ENCODE measurements at places on chromosomes 1 and 21. TPM values are rescaled to one million over a fixed set of nuclear protein-coding genes. Genes with fewer than 3 reads are reported as not detected.

Gene AKR7A3
- total RNA-seq: 0.37 TPM

Gene CFAP107
- not detected for total RNA-seq

Gene SERINC2
- not detected for total RNA-seq

Gene KANK4
- not detected for total RNA-seq

Gene FAM151A
- not detected for total RNA-seq

Gene LAX1
- 28.9 TPM for total RNA-seq

Gene MAPKAPK2
- 57.8 TPM for total RNA-seq

Gene TMEM125
- 0.30 TPM for total RNA-seq

DNA sequence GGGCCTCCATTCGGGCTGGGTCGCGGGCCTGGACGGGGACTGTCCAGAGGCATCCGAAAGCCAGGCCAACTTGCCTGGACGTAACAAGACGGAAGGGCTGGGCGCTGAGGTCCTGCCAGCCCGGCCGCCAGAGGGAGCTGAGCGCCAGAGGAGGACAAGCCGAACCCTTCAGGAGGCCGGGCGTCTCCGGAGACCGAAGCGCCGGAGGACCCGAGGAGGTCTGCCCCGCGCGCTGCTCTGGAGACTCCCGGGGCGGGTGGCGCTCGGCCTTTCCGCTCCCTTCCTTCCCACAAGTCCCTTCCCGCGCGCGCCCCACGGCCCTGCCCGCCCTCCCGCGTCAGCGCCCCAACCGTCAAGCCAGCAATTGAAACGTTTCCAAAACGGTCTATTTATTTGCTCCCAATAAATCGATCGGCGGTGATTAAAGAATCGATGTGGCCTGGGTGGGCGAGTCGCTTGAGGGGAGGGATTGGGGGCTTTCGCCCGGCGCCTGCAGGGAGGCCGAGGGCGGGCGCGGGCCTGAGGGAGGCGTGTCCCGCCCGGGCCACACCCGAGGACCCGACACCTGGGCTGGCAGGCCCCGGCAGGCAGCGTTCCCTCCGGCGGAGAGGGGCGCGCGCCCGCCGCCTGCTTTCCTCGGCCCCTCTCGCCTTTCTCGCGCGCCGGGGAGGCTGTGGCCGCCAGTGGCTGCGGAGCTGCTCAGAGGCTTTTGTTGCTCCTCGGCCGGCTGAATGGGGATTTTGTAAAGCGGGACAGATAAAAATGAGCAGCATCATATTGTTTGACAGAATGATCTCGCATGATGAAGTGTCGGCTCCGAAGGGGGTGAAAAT, 5.2 kb upstream of the FOXD3 start:
- H3K36me3 ChIP-seq: peaks cover 16% of the 10 kb centered on the region
- peak overlapping the region; percentile 69 for H3K4me3 ChIP-seq
- DNase-seq: peak; percentile 75
- H3K27me3 ChIP-seq: peaks cover 85% of the 10 kb centered on the region
- peaks cover 29% of the 10 kb centered on the region for H3K4me1 ChIP-seq
- H3K27ac ChIP-seq: no peak overlapping the region

- DNase-seq: no peak
- H3K27me3 ChIP-seq: no peaks in the 10 kb centered on the region
- no peak overlapping the region for H3K27ac ChIP-seq
- H3K4me1 ChIP-seq: no peaks in the 10 kb centered on the region
- H3K36me3 ChIP-seq: no peaks in the 10 kb centered on the region
Observed at GRCh38 chr1:200323856-200324400, 85.9 kb downstream of the ZNF281 start.

DNA sequence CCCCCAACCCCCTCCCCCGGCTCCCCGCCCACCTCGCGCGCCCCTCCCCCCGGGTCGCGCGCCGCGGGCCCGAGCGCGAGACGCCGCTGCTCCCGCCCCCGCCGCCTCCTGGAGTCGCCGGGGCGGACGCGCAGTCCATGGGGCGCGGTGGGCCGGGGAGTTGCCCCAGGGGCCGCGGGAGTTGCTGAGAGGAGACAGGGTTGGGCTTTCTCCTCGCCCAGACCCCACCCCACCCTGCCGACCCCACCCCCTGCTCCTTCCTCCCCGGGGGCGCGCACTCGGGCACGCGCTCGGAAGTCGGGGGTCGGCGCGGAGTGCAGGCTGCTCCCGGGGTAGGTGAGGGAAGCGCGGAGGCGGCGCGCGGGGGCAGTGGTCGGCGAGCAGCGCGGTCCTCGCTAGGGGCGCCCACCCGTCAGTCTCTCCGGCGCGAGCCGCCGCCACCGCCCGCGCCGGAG, at the start of gene LAMC1:
LAMC1 (plus strand) TSS at position 275 of the 455 bp plus-strand sequence. CDS start 297 bp downstream, outside the sequence.
- H3K27me3 ChIP-seq: peaks cover 83% of the 10 kb centered on the region
- peak within 1 kb of the TSS; percentile 38 for H3K27ac ChIP-seq
- peak; percentile 38 for DNase-seq
- H3K4me1 ChIP-seq: peaks cover 16% of the 10 kb centered on the region
- peak within 1 kb of the TSS; percentile 71 for H3K4me3 ChIP-seq
- no peaks in the 10 kb centered on the region for H3K36me3 ChIP-seq

DNA sequence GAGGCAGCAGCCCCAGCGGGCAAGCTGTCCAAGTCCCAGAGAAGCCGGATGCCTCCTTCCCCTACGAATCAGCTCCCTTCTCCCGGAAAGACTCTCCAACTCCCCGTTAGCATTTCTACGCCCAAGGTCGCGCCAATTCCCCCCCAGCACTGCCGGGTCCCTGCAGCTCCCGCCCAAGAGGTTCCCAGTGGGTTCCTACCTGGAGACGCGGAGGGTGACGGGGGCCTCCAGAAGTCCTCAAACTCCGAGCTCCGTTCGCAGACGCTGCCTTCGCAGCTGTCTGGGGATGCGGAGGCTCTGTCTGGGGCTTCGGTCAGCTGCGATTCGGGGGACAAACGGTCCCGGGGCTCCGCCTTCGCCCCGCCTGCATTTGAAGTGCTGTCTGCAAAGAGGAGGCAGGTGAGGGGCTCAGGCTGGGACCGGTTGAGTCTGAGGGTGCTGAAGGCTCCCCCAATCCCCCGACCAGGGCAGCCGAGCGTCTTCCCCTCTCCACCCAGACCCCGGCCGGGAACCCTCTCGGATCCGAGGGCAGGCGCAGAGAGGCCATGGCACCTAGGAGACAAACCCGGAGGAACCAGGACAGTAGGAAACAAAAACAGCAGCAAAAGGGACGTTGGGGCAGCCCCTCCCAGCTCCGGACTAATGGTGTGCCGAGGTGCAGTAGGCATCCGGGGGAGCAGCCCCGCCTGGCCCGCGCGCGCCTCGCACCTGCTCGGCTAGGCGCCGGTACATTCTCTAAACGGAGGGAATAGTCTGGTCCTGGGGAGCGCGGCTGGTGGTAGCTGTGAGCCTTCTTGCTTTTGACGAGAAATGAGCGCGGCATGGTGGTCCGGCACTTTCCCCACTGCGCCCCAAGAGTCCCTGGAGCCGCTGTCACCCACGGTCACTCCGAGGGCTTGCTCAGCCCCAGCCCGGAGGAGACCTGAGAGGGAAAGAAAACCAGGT, 3.8 kb downstream of the GFI1 start:
- peak; percentile 40 for DNase-seq
- H3K27me3 ChIP-seq: peaks cover 6% of the 10 kb centered on the region
- peak overlapping the region; percentile 97 for H3K27ac ChIP-seq
- H3K4me3 ChIP-seq: peak overlapping the region; percentile 94
- peaks cover 60% of the 10 kb centered on the region for H3K36me3 ChIP-seq
- H3K4me1 ChIP-seq: peaks cover 30% of the 10 kb centered on the region

GRCh38 chr1:192764675-192765074, 44.2 kb upstream of the RGS2 start:
- no peaks in the 10 kb centered on the region for H3K4me1 ChIP-seq
- no peaks in the 10 kb centered on the region for H3K36me3 ChIP-seq
- peaks cover 14% of the 10 kb centered on the region for H3K27me3 ChIP-seq
- DNase-seq: no peak
- no peak overlapping the region for H3K4me3 ChIP-seq

- no peaks in the 10 kb centered on the region for H3K36me3 ChIP-seq
- H3K4me3 ChIP-seq: no peak overlapping the region
- DNase-seq: no peak
- peaks cover 52% of the 10 kb centered on the region for H3K27me3 ChIP-seq
- H3K27ac ChIP-seq: no peak overlapping the region
Observed at GRCh38 chr1:206637605-206638004, 2.3 kb downstream of the DYRK3 start.

DNA sequence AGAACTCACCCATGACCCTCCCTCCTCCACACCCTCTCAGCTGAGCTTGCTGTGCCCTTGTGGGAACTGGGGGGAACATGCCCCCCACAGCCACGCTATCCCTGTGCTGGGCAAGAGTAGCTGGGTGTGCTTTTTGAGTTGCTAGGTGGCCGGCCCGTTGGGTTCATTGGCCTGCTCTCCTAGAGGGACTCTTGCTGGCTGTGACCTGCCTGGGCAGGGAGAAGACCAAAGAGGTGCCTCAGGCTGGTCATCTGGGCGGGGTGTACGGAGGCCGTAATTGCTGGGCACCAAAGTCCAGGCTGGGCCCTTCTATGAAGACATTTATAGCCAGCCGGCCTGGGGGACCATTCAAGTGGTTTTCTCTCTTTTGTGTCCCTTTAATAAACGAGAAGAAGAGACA, 138.3 kb upstream of the ZBTB40 start:
- no peaks in the 10 kb centered on the region for H3K4me1 ChIP-seq
- H3K27me3 ChIP-seq: peaks cover 20% of the 10 kb centered on the region
- no peaks in the 10 kb centered on the region for H3K36me3 ChIP-seq
- DNase-seq: no peak
- H3K27ac ChIP-seq: no peak overlapping the region

DNA sequence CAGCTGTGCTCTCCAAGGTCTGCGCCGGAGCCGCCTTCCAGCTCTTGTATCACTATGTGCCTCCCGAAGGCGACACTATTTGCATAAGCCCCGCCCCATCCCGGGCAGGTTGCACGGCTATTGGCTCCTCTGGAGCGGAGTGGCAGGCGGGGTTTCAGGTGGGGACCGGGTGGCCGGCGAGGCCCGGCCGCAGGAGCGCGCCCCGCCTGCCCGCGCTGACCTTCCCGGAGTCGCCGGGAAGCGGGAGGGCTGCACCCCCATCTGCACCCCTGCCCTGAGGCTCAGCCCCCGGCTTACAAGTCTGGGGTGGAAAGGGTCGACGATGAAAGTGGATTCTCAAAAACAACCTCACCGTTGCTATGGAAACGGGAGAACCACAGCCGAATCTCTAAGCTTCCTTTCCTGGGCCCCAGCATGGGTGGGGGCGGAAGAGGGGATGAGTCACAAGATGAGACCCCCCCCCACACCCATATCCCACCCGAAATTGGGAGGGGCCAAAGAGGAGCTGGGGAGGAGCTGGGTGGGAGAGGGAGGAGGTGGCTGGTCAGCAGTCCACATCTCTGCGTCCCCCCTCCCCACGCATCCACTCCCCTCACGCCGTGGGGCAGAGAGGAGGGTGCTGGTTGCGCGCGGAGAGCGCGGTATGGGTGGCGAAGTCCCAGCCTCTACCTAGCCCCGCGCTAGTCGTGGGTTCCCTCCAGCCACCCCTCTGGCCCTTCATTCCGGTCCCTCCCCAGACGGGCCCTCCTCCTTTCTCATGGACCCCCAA, at the start of gene HPCAL4:
HPCAL4 (minus strand) TSS at position 51 of the 769 bp plus-strand sequence. CDS start 6,830 bp downstream, outside the sequence.
- no peaks in the 10 kb centered on the region for H3K36me3 ChIP-seq
- peaks cover 35% of the 10 kb centered on the region for H3K27me3 ChIP-seq
- H3K4me3 ChIP-seq: peak within 1 kb of the TSS; percentile 81
- H3K27ac ChIP-seq: peak within 1 kb of the TSS; percentile 56

GRCh38 chr1:170537798-170538503, 6.0 kb downstream of the GORAB start:
- H3K4me3 ChIP-seq: no peak overlapping the region
- H3K36me3 ChIP-seq: peaks cover 40% of the 10 kb centered on the region
- H3K4me1 ChIP-seq: peaks cover 33% of the 10 kb centered on the region
- H3K27ac ChIP-seq: no peak overlapping the region
- no peaks in the 10 kb centered on the region for H3K27me3 ChIP-seq

DNA sequence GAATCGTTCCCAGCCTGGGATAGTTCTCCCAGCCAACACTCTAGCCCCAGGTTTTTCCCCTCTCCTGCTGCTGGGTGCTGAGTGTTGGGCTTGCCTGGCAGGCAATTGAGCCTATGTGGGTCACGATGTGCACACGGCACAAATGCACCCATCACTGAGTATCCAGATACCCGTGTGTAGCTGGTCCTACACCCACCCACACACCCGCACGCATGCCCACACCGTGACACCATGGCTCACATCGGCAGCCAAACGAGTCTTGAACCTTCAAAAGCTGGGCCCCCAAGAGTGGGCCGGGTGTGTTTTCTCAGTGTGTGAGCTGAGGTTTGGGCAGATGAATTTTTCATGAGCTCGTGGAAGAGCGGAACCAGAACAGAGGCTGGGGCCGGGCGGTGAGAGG, 188.5 kb downstream of the GRIK3 start:
- H3K36me3 ChIP-seq: no peaks in the 10 kb centered on the region
- peaks cover 16% of the 10 kb centered on the region for H3K27me3 ChIP-seq
- H3K4me1 ChIP-seq: no peaks in the 10 kb centered on the region
- no peak for DNase-seq
- no peak overlapping the region for H3K27ac ChIP-seq

GRCh38 chr1:98497497-98497896, 164.0 kb upstream of the SNX7 start:
- no peak overlapping the region for H3K4me3 ChIP-seq
- no peaks in the 10 kb centered on the region for H3K27me3 ChIP-seq
- H3K27ac ChIP-seq: no peak overlapping the region
- no peak for DNase-seq
- no peaks in the 10 kb centered on the region for H3K36me3 ChIP-seq

DNA sequence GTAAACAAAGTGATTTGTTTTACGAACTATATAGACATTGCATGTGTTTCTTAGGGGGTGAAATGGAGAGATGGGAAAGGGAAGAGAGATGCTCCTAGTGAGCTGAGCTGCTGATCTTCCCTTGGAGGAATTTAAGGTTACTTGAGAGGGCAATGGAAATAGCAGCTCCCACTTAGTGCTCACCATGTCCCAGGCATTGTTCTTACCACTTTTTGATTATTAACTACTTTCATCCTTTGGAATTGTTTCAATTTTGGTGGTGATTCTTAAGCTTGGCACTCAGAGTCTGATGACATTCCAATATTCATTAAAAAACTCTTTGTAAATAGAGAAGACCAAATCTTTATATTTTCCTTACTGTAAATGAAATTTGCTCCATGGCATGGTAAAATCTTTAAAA, 124.9 kb downstream of the ITSN1 start:
- no peak for DNase-seq
- H3K4me1 ChIP-seq: no peaks in the 10 kb centered on the region
- no peak overlapping the region for H3K4me3 ChIP-seq
- no peaks in the 10 kb centered on the region for H3K27me3 ChIP-seq
- H3K36me3 ChIP-seq: peaks cover 7% of the 10 kb centered on the region
- no peak overlapping the region for H3K27ac ChIP-seq

- no peaks in the 10 kb centered on the region for H3K27me3 ChIP-seq
- peaks cover 9% of the 10 kb centered on the region for H3K36me3 ChIP-seq
- H3K4me1 ChIP-seq: peaks cover 49% of the 10 kb centered on the region
- peak overlapping the region; percentile 69 for H3K27ac ChIP-seq
- no peak overlapping the region for H3K4me3 ChIP-seq
Observed at GRCh38 chr1:92952714-92953113, 8.5 kb downstream of the DIPK1A start.

GRCh38 chr1:44536357-44537209, 131.5 kb downstream of the RNF220 start:
- H3K27me3 ChIP-seq: no peaks in the 10 kb centered on the region
- H3K4me3 ChIP-seq: no peak overlapping the region
- no peak overlapping the region for H3K27ac ChIP-seq
- no peak for DNase-seq

Measured in activated naive CD8-positive, alpha-beta T cell treated with anti-CD3 and anti-CD28 coated beads for 36 hours (primary cell).